Foreskin keratinocyte (primary cell): ENCODE measurements at places on chromosomes 2 and 18. TPM values are rescaled to one million over a fixed set of nuclear protein-coding genes. Genes with fewer than 3 reads are reported as not detected.

Gene CMPK2
- total RNA-seq = 10.5 and 18.3 TPM in 2 replicates

Gene COL3A1
- 0.04 and 0.24 TPM in 2 replicates for total RNA-seq

Gene CNTNAP5
- not detected in 2 replicates for total RNA-seq

Gene EIF2B4
- total RNA-seq = 39.9 and 45.6 TPM in 2 replicates

Gene LCT
- not detected in 2 replicates for total RNA-seq

Gene ABCA12
- 1.7 and 2.8 TPM in 2 replicates for total RNA-seq

Gene GDF7
- not detected in 2 replicates for total RNA-seq

Gene RTP5
- total RNA-seq = not detected in 2 replicates

Gene CD8B
- total RNA-seq = not detected in 2 replicates

Gene SLC38A11
- total RNA-seq = not detected in 2 replicates

Gene RNF25
- total RNA-seq = 35.2 and 35.9 TPM in 2 replicates

Gene TACR1
- total RNA-seq = not detected in 2 replicates

Gene COL6A3
- total RNA-seq = 0.03 TPM in 1 of 2 replicates, not detected in the other

Gene STAMBP
- 68.5 and 72.9 TPM in 2 replicates for total RNA-seq

Gene CHCHD5
- total RNA-seq = 26.9 and 30.4 TPM in 2 replicates

Gene LYG1
- 0.54 and 0.71 TPM in 2 replicates for total RNA-seq

Gene CERKL
- total RNA-seq = not detected in 2 replicates

Gene LRP2
- total RNA-seq = not detected in 2 replicates

Gene FEV
- not detected in 2 replicates for total RNA-seq

Gene IRS1
- 23.9 and 31.9 TPM in 2 replicates for total RNA-seq

Gene MOGAT1
- not detected in 2 replicates for total RNA-seq

Gene FAM237A
- total RNA-seq = not detected in 2 replicates

Gene GAD1
- 0.61 and 1.4 TPM in 2 replicates for total RNA-seq

Gene INO80B
- 33.4 and 36.2 TPM in 2 replicates for total RNA-seq

Gene MAB21L4
- total RNA-seq = 0.14 and 0.17 TPM in 2 replicates

Gene SPR
- total RNA-seq = 28.2 and 29.0 TPM in 2 replicates

Gene POLR1A
- 27.3 and 28.0 TPM in 2 replicates for total RNA-seq

Gene MAIP1
- 20.4 and 25.7 TPM in 2 replicates for total RNA-seq

Gene HSPE1
- total RNA-seq = 216 and 292 TPM in 2 replicates

Gene RAX
- total RNA-seq = not detected in 2 replicates

Gene GPAT2
- total RNA-seq = 2.8 and 4.5 TPM in 2 replicates

Gene IL36A
- not detected in 2 replicates for total RNA-seq

Gene KIF3C
- 20.6 and 22.6 TPM in 2 replicates for total RNA-seq

Gene GKN2
- not detected in 2 replicates for total RNA-seq
